ENCODE measurements at places on chromosomes 11 and 22.

DNA sequence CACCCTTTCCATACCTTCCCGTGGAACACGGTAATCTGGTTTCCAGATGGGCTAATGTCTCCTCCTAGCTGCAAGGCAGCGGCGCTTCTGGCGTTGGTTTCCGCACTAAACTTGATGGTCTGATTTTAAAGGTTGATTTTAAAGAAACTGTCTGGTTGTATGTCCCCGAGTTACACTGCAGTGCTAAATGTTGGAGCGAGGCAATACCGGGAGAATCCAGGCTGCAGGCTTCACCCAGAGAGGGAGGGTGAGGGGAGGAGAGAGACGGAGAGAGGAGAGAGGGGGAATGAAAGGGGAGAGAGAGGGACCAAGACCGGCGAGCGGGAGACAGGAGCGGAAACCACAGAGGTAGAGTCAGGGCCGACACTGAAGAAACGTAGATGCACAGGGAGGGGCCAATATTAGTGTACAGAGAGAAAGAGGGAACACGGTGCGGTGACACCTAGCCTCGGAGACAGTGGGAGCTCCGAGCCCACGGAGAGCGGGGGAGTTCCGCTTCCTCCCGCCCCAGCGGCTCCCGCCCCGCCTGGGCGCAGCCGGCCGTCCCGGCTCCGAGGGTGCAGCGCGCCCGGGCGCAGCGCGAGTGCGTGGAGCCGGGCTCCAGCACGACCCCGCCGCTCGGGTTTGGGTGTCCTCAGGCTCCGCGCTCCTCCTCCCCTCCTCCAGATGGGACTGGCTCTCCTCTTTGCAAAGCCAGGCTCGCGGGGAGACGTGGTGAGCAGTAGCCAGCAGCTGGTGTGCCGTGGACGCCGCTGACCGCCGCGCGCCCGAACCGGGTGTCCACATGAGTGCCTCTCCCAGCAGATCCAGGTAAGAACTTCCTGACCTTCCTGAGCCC is 71.9 kb upstream of the GRAMD1B start:
- H3K4me1 ChIP-seq: no peaks in the 10 kb centered on the region
- H3K27ac ChIP-seq: no peak overlapping the region
- DNase-seq: no peak
- peaks cover 60% of the 10 kb centered on the region for H3K27me3 ChIP-seq
- peak overlapping the region; percentile 22 for H3K4me3 ChIP-seq

DNA sequence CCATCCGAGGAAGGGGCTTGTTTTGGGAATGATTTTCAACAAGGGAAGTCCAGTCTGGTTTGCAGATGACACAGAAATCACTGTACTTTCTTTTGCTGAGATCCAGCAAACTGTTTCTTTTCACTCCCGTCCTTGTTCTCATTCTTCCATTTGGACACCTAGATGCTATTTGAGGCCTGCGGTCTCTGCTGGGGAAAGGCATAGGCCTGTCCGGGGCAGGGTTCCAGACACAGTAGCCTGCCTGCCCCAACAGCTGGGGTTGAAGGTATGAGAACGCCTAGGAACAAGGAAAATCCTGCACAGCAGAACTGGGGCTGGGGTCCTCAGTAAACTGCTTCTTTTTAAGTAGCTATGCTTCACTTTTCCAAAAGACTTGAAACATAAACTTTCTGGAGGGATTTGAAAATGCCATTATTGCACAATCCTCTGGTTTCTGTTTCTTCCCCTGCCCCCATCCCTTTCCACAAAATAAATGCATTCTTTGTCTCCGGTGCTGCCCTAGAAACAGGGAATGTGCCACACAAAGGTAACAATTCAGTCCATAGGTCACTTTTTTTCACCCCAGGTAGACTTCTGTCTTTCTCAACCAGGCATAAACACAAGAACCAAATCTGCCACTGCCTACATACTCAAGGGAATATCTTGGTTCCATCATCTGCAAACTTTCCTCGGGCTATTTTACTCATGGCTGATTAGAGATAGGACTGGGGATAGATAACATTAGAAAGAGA is 174.8 kb upstream of the MTMR2 start:
- H3K27me3 ChIP-seq: no peaks in the 10 kb centered on the region
- H3K4me3 ChIP-seq: no peak overlapping the region
- DNase-seq: no peak
- H3K4me1 ChIP-seq: no peaks in the 10 kb centered on the region
- no peak overlapping the region for H3K27ac ChIP-seq

- no peaks in the 10 kb centered on the region for H3K27me3 ChIP-seq
- DNase-seq: no peak
- H3K27ac ChIP-seq: no peak overlapping the region
- H3K4me3 ChIP-seq: no peak overlapping the region
- peaks cover 23% of the 10 kb centered on the region for H3K4me1 ChIP-seq
These were observed 23.5 kb downstream of the FZD4 start for GRCh38 chr11:86931548-86932258.

DNA sequence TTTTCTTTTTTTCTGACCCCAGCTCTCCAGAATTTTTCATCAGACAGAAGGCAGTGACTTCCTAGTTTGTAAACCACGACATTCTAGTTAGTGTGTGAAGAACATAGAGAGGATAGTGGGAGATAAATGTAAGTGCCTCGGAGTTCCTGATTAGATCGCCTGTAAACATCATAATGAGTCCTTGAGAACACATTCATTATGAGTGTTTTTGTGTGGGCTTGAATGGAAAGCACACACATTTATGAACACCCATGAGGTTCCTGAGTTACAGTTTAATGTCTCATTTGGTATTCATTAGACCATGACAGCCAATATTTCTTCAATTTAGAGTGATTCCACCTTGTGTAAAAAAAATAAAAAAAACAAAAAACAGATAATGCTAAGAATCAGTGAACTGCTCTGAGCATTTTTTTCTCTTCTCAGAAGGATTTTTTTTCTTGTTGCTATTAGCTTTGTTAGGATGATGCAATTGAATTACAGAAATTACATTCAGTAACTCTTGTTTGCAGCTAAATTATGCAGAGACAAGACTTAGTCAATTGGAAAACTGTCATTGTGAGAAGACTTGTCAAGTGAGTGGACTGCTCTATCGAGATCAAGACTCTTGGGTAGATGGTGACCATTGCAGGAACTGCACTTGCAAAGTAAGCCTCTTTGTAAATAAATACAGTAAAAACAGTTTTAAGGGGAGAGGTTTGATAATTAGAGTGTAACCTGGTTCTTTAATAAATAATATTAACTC is 257.6 kb downstream of the NELL1 start:
- no peak for DNase-seq
- no peaks in the 10 kb centered on the region for H3K36me3 ChIP-seq
- H3K4me3 ChIP-seq: no peak overlapping the region
- no peak overlapping the region for H3K27ac ChIP-seq
- no peaks in the 10 kb centered on the region for H3K4me1 ChIP-seq

- H3K36me3 ChIP-seq: no peaks in the 10 kb centered on the region
- H3K4me3 ChIP-seq: no peak overlapping the region
- H3K4me1 ChIP-seq: peaks cover 17% of the 10 kb centered on the region
- no peak overlapping the region for H3K27ac ChIP-seq
These were observed 81.8 kb downstream of the KCNC1 start for GRCh38 chr11:17816232-17816931.

DNA sequence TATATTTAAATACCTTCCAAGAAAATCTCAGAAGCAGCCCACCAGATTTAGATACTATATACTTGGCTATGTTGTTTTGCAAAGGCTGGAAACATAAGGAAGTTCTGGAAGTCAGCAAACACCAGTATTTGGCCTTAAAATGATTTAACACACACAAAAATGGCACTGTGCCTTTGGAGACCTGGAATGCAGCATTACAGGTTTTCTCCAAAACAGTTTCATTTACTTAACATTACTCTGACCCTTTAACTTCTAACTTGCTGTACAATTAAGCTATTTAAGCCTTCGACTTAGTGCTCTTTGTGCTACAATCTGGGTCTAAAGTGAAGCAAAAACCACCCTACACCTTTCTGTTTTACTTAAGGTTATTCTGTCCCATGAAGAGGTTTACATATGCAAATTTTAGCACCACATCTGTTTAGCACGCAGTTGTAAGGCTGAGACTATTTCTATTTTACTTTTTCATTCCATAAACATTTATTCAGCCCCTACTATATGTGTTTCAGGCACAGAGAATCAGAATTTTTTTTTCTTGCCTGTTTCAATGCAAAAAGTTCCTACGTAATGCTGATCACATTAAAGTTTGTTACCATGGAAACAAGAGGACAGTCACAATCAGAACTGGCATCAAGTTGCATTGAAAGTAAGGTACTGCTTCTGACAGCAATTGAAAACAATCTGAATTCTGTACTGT is 70.3 kb downstream of the MAML2 start:
- 0 out of 2 replicates have a peak, but pooled peaks cover 4% of the 10 kb centered on the region for H3K4me1 ChIP-seq
- H3K27me3 ChIP-seq: no peaks in the 10 kb centered on the region
- no peak overlapping the region for H3K27ac ChIP-seq

DNA sequence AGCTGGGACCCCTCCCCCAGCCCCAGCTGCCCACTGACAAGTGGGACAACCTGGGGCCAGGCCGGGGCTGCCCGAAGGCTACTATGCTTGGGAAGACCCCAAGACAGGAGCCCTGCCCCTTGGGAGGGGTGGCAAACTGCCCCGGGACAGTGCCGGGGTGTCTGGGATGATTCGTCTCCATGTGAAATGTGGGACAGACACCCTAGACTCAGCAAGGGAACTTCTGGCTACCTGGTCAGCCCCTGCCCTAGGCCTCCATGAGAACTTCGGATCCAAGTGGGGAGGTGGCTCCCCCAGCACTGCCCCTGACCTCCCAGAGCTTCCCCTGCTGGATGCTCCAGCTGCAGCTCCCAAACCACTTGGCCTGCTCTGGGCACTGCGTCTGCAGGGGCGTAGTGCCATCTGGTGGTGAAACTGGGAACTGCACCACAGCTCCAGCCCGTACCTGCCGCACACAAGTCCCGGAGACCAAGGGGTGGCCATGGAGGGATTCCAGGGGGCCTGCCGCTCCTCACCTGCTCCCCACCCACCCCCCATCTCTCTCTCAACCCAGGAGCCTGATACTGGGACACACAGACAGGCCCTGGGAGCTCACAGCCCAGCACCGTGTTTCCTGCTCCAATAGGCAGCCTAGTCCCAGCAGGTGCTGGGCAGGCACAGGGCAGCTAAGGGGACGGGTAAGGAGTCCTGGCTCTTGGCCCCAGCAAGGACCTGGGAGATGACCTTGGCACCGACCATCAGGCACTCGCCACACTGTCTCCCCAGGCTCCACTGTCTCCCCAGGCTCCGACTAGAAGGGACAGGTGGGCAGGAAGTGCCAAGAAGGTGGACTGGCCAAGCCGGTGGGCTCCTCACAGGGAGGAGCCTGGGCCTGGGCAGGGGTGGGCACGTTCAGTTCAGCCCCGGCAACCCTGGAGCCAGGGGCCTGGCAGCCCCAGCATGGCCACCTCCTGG is 194.1 kb downstream of the IGLL1 start:
- DNase-seq: peak; percentile 64
- no peak overlapping the region for H3K27ac ChIP-seq
- no peaks in the 10 kb centered on the region for H3K27me3 ChIP-seq
- H3K36me3 ChIP-seq: no peaks in the 10 kb centered on the region

DNA sequence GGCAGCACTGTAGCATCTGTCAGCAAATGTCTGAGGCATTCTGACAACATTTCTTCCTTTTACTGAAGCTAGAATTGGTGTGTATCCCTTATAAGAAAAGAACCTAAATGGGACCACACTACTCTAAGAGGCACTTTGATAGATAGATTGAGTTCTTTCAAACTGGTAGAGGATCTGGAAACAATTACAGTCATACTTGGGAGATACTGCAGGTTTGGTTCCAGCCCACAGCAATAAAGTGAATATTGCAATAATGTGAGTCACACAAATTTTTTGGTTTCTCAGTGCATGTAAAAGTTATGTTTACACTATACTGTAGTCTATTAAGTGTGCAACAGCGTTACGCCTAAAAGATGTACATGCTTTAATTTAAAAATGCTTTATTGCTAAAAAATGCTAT is 96.9 kb downstream of the SBF2 start:
- DNase-seq: no peak
- peaks cover 3% of the 10 kb centered on the region for H3K36me3 ChIP-seq
- H3K27ac ChIP-seq: no peak overlapping the region
- H3K27me3 ChIP-seq: no peaks in the 10 kb centered on the region
- H3K4me1 ChIP-seq: no peaks in the 10 kb centered on the region

- H3K4me3 ChIP-seq: no peak overlapping the region
- H3K36me3 ChIP-seq: no peaks in the 10 kb centered on the region
- no peak overlapping the region for H3K27ac ChIP-seq
- DNase-seq: no peak
- H3K27me3 ChIP-seq: no peaks in the 10 kb centered on the region
- peaks cover 44% of the 10 kb centered on the region for H3K4me1 ChIP-seq
These were observed 8.1 kb downstream of the FADS2 start for GRCh38 chr11:61836193-61836592.

DNA sequence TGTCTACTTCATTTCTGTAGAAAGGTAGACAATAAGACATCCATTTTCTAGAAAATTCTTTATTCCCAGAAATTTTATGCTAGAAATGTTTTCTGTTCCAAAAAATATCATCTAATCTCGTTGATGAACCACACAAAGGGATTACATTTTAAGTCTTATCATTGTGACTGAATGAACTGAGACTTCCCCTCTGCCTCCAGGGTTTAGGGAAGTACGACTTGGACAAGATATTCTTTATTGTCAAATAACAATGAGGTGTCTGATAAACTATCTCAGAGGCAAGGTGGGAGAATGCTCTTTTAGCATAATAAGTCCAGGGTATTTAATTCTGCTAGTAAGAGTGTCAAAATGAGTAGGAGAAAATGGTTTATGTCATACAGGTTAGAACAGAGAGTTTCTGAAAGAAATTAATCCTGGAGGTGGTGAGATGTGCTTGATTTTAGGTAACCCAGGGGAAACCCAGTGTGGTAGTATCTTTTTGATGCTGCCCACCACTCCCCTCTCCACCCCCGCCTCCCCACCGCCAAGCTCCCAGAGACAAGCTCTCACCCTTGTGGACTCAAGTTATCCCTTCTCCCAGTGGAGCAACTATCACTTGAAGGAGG is 100.6 kb downstream of the CD44 start:
- no peaks in the 10 kb centered on the region for H3K4me1 ChIP-seq
- DNase-seq: no peak
- no peaks in the 10 kb centered on the region for H3K27me3 ChIP-seq
- no peak overlapping the region for H3K4me3 ChIP-seq
- no peak overlapping the region for H3K27ac ChIP-seq
- no peaks in the 10 kb centered on the region for H3K36me3 ChIP-seq

GRCh38 chr22:31103111-31103510 is 4.3 kb downstream of the SELENOM start:
- H3K36me3 ChIP-seq: peaks cover 2% of the 10 kb centered on the region
- H3K27me3 ChIP-seq: no peaks in the 10 kb centered on the region
- H3K4me3 ChIP-seq: no peak overlapping the region
- no peaks in the 10 kb centered on the region for H3K4me1 ChIP-seq

All from Panc1 (cell line).